Stimulated activated naive CD8-positive, alpha-beta T cell treated with anti-CD3 and anti-CD28 coated beads, Interleukin-15, Interleukin-2, amounts not matched to agents 100 U/mL and 50 U/mL, for 24 hours (primary cell): ENCODE measurements at places on chromosomes 5 and 9.

DNA sequence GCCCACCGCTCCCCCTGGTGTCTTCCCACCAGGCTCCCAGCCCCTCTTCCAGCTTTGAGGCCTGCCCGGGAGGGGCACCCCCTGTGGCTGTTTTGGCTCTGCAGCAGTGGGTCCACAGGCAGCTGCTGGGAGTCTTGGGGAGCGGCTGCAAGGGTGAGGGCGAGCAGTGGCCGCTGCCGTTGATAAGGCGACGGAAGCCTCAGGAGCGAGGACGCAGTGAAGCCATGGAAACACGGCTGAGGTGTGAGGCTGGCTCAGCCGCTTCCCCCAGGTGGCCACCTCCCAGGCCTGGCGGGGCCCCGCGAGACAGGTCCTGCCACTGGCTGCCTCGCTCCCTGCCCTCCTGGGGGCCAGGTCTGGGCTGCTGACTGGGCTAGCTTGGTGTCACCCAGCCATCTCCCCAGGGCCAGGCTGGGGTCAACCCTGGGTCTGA lies 41.5 kb downstream of the CXXC5 start:
- DNase-seq: no peak

DNA sequence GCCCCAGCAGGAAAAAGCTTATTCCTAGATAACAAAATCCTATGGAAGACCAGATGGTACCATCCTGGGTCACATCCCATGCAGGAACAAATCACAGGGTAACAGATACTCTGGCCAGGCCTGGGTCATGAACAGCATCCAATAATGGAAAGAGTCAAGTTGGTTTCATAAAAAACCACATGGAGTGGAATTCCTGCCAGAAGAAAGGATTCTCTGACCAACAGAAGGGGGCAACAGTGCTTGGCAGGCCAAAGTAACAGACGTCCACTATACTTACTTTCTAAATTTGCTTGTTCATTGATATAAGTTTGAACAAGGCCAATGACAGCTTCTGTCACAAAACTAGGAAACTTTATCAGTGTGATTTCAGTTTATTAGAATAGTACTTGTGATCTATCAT lies 273.5 kb downstream of the ARRDC3 start:
- DNase-seq: no peak

DNA sequence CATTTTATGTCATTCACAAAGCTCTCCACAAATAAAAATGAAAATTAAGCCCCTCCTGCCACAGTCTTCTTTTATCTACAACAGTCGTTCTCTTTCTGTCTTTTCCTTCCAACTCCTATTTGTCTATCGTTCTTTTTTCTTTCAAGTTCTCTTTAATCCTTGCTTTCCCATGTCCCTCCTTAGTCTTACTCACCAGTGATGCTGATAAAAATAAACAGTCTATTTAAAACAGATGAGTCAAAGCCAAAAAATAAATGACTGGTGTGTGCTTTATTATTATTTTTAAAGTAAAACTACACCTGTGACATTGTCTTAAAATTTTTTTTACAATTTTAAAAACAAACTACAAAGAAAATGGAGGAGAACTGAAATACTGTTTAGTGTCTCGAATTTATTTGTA lies 137.1 kb upstream of the TMEM161B start:
- DNase-seq: no peak

- DNase-seq: no peak
Measured at GRCh38 chr9:72954431-72955125, 1.7 kb upstream of the ALDH1A1 start.

GRCh38 chr9:104871961-104872527 lies 55.9 kb downstream of the ABCA1 start:
- no peak for DNase-seq

DNA sequence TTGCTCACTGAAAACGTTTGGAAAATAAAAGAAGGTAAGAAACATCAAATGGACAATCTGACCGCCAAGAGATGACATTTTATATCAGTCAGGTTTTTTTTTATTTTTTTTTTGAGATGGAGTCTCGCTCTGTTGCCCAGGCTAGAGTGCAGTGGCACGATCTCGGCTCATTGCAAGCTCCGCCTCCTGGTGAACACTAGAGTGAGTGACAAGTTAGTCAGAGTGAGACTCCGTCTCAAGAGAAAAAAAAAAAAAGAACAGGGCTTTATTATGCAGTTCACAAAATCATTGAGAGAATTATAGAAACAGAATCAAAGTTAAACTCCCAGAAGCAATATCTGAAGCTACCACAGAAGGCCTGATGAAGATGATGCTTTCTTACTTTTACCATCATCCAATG lies 70.1 kb downstream of the DTWD2 start:
- no peak for DNase-seq

- no peak for DNase-seq
Measured at GRCh38 chr9:2345013-2345412, 276.6 kb upstream of the VLDLR start.

DNA sequence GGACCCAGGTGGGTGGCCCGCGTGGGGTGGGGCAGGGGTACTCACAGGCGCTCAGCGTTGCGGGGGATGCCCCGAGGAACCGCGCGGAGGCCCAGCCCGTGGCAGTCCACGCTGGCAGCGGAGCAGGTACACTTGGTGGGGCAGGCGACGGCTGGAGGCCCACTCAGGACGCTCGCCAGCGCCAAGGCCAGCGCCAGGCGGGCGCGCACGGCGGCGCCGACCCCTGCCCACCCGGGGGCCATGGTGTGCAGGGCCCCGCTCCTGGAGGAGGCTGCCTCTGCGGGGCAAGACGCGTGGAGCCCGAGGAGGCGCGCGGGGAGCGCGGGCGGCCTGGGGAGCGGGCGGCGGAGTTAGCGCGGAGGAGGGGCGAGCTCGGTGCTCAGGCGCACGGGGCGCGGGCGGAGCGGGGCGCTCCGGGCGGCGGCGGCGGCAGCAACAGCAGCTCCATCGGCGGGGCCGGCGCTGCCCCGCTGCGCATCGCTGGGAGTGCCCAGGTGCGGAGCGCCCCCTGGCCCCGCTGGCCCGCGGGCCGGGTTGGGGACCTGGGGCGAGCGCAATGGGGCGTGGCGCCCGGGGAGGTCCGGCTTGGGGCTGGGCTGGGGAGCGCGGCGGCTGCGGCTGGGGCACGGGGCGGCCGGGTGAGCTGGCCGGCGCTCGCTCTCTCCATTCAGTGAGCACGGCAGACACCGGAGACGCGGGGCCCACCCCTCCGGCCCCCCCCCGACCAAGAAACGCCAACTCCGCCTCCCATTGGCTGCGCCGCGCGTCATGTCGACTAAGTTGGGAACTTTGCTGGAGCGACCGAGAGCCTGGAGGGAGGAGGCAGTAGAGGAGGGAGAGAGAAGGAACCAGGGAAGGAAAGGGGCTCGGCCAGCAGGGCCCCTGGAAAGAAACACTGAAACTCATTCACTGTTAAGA lies at the start of gene SLIT3:
TSS of gene SLIT3 (minus strand) at position 672 of the 918 bp plus-strand sequence. CDS start at position 242, 430 bp downstream.
- no peak for DNase-seq
